ENCODE measurements at places on chromosomes 1 and 21.

DNA sequence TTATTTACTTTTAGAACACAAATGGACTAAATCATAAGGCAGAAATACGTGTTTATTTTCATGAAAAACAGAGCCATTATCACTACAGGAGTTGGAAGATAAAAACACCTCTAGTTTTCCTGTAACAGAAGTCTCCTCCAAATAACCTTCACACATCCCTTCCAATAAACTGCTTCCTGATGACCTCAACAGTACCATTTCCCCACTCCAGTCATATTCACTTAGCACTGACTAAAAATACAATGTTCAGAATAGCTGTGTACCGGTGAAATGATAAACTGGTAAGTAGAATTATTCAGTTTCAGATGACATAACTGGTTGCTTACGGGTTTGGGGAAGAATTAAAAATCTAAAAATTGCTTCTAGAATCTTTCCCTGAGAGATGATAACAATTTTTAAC lies 137.9 kb downstream of the DENND1B start:
- no peak for DNase-seq

DNA sequence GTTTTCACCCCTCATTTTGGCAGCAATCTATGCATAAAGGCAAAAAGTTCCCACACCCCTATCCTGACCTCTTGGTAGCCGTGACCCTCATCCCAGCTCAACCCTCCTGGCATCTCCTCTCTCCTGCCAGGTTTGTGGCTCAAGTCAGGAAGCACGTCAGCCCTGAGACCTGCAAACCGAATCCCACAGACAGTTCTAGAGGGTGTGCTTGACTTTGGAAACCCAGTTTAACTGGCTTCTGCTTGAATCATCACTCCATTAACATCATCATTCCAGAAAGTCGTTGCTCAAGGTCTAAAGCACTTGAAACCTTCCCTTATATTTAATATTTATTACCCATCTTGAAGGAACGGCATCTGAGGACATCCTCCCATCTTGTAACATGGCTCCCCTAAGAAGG lies 133.4 kb upstream of the ERG start:
- DNase-seq, result no peak

DNA sequence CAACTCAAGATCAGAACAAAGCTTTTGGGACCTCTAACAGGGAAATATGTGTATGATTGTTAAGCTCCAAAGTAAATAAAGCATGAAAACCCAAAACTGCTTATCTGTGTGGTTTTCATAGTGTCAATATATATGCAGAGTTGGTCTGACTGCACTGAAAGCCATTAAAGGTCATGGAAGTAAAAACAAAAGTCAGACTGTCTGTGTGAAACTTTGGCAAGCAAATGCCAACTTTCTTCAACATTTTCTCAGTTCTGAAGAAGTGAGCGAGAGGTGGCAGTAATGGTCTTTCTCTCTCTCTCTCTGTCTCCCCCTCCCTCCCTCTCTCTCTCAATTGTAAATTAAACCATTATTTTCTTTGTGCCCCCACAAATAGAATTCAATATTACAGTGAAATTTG lies 100.1 kb upstream of the S1PR1 start:
- DNase-seq, result peak; percentile 42

- peak; percentile 92 for DNase-seq
Measured at GRCh38 chr1:151568626-151569088, 28.5 kb downstream of the TUFT1 start.

DNA sequence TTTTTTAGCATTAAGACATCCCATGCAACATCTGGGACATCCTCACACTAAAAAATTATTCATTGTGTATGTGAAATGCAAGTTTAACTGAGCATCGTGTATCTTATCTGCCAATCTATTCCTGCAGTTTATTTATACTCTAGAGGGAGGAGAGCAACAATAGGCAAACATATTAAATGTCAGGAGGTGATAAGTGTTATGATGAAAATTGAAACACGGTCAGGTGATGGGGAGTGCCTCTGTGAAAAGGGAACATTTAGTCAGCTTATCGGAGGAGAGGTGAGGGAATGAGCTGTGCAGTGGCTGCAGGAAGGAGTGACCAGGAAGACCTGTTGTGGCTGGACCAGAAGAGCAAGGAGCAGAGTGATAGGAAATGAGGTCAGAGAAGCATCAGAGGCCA lies 775 bp upstream of the EFCAB14 start:
- peak; percentile 53 for DNase-seq

GRCh38 chr1:89286549-89287180 lies 14.0 kb upstream of the GBP5 start:
- no peak for DNase-seq

GRCh38 chr1:22613951-22614350 lies 22.5 kb upstream of the C1QA start:
- no peak for DNase-seq

DNA sequence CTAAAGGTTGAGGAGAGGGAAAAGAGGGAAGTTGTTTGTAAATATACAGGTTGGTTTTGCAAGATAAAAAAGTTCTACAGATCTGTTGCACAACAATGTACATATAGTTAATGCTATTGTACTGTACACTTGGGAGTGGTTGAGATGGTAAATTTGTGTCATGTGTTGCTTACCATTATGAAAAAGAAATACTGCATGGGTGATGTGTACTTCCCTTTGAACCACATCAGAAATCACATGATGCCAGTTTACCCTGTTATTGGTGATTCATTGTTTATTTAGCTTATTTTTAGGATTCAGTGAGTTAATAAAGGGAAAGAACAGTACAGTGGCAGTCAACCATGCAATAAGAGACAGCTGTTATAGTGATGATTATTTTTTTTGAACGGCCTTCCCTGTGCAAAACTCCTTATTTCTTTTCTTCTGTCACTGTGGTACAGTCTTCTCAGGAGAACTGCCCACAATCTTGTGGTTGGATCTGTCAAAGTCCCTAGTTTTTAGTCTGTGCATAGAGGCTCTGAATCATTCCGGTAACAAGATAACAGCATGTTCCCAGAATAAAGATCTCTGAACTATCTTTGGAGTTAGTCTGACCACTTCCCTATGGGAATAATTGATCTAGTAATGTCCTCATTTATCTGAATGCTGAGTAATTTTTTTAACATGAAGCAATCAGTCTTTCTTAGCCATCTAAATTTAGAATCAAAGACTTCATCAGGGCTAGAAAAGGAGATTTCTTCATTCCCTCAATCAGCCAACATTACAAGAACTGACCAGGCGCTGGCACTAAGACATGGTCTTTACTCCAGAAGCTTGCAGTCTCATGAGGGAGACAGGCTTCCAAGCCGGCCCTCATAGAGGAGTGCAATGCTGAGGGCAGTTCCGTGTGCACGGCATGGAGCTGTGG lies 84.2 kb downstream of the SH3GLB1 start:
- peak; percentile 79 for DNase-seq

GRCh38 chr1:110216844-110217444 lies 6.8 kb downstream of the KCNC4 start:
- DNase-seq, result no peak

GRCh38 chr1:16172218-16172830 lies 16.5 kb upstream of the EPHA2 start:
- no peak for DNase-seq

All from PC-3 (cell line).